ENCODE measurements at places on chromosomes 6 and 20.
A peak's percentile ranks its signal among the peaks of the same experiment; 100 is the strongest.

GRCh38 chr6:170378502-170378901 is 71.9 kb downstream of the FAM120B start:
- no peak for DNase-seq

- no peak for DNase-seq
These were observed 59.7 kb downstream of the NHLRC1 start for GRCh38 chr6:18062733-18063132.

DNA sequence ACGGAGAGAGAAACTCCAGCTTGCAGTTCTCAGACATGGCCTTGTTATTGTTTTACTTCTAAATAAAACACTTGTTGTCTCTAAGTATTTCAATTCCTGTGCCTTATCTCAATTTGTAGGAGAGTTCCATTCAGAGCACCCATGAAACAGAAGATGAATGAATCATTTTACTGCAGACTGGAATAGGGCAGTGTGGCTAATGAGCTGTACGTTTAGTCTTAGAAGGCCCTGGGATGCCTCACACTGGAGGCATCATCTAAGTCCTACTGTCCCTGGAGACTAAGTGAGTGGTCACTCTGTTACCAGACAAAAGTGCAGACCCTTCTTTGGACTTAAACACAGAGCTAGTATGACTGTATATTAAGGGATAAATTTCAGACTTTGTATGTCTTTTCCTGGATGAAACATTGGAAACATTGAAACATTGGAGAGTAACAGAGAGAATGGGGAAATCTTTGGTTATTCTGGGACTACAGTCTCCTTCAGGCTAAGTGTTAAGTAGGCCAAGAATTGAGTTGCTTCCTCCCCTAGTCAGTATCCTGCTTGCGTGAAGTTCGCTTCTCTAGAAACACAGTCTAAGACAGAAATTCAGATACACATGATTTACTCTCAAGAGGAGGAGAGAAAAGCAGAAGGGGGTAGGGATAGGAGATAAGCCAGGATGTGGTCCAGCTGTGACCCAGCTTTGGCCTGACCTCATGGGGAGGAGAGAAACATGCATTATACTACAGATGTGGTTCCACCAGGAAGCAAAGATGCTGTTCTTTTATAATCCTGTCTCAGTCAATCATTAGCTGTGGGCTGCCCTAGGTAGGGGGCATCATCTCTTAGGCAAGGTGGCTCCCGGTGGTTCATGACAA is 167.4 kb upstream of the BMP2 start:
- no peak for DNase-seq

GRCh38 chr20:59145924-59146779 is 17.5 kb upstream of the ZNF831 start:
- no peak for DNase-seq

DNA sequence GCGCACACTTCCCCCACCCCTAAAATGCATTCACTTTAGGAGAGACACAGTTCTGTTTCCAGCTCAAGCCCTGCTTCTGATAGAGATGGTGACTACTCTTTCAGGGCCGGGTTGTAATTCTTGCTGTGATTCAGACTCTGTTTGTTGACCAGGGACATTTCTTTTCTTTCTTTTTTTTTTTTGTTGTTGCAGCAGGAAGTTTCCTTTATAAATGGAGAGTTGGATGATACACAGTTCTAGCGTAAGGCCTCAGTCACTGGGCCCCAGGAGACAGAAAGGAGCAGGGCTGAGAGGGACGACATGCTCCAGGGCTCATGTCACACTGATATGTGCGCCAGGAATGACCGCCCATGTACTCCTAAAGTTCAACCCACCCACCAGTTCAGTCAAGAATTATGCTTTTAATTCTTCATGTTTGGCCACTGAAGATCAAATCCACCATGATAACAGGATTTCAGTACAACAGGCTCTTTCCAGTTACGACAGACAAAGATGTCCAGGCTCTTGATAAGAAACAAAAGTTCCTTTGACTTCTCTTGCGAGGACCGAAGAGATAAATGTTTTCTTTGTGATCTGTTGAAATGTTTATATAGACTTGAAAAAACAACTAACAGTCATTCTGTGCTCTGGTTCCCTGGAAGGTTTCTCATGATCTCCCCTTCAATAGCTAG is 142.5 kb downstream of the CD164 start:
- DNase-seq: no peak

DNA sequence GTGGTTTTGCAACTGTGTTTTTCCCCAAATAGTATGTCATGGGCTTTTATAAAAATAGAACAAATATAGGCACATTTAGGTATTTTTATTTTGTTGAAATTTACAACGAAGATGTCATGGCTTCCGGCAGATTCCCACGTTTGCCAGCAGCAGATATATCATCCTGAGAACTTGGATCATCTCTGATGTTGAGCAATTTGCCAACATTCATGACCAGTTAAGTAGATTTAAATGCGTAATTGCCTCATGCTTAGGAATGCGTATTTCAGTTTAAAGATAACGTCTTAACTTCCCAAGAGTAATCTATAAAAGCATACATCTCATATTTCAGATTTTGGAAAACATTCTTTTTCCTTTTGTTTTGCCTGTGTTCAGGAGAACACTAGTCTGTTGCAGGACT is 457.8 kb downstream of the QKI start:
- no peak for DNase-seq

GRCh38 chr6:113449051-113449450 is 408.1 kb upstream of the MARCKS start:
- DNase-seq: no peak

GRCh38 chr6:138988469-138988834 is 399 bp upstream of the REPS1 start:
- DNase-seq: peak; percentile 37

DNA sequence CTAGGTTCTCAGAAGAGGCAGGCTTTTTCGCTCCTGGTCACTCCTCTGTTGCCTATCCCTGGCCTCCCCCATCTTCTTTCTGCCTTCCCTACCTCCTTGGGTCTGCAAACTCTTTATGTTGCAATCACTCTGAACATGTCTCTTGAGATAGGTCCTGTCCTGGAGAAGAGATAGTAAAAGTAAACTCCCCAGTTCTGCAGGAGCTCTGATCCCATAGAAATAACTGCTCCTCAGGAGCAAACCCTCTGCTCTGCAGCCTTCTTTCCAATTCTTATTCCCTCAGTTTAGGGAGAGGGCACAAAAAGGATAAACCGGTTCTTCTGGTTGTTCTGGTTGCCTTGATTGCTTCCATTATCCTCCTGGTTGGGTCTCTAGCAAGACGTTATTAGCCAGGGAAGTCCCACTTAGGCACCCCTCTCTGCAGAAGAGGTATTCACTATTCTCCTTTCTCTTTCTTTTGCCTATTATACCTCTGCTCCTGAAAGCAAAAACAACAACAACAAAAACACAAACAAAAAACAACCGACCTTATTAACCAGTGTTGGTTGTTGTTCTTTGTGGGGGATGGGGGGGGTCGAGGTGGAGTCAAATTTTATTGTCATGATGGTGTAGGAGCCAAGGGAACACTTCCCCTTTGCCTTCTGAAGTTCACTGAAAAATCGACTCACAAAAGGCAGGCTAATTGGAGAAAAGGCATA is 973 bp downstream of the TRIM38 start:
- DNase-seq: no peak

GRCh38 chr6:162708971-162709370 is 18.6 kb downstream of the PRKN start:
- no peak for DNase-seq

GRCh38 chr6:87897663-87898062 is 150.0 kb upstream of the SPACA1 start:
- DNase-seq: no peak

DNA sequence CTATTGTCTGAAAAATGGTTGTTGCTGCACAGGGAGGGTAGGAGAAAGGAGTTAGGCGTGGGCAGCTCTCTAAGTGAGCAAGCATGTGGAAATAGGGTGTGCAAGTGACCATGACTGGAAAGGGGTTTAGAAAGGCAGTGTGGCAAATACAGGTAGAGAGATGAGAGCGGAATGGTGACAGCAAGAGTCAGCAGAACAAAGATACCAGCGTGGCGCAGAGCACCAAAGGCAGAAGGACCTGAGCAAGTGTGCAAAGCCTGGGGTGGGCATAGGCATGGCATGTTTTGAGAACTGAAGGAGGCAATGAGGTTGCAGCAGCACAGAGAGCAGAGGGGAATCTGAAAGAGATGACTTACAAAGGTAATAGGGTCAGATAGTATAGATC is 17.0 kb downstream of the RNF217 start:
- no peak for DNase-seq

DNA sequence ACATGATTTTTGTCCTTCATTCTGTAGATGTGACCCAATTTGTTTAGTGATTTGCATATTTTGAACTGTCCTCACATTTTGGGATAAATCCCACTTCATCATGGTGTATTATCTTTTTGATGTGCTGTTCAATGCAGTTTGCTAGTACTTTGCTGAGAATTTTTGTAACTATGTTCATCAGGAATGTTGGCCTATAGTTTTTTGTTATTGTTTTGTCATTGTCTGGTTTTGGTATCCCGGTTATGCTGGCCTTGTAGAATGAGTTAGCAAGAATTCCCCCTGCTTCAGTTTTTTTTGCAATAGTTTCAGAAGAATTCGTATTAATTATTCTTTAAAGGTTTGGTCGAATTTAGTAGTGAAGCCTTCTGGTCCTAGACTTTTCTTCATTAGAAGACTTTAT is 11.9 kb downstream of the KIF25 start:
- no peak for DNase-seq

- DNase-seq: peak; percentile 72
These were observed at the start of gene BLTP3A for GRCh38 chr6:34791701-34792604. Gene BLTP3A (plus strand): TSS chr6:34792083. CDS start chr6:34792251, 168 bp downstream.

- DNase-seq: no peak
These were observed 6.1 kb upstream of the IFT52 start for GRCh38 chr20:43584448-43585136.

GRCh38 chr6:16564436-16564835 is 196.8 kb downstream of the ATXN1 start:
- no peak for DNase-seq

GRCh38 chr6:137224799-137225198 is 5.6 kb upstream of the IFNGR1 start:
- DNase-seq: no peak

DNA sequence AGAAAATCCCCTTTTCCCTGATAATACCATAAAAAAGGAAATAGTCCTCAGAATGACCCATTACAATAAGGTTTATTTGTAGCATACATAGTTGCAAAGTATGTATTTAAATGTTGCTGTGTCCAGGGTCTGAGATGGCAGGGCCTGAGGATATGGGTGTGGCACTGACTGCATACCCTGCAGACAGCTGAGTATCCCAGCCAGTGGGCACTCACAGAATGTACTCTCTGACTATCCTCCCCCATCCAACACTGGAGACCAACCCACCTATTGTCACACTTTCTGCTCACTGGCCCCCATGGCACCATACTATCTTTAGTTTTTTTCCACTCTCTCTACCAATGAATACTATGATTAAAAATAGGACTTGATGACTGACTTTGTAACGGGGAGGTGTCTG is 215.8 kb upstream of the FOXA2 start:
- no peak for DNase-seq

GRCh38 chr20:3749689-3750531 is 17.4 kb downstream of the HSPA12B start:
- DNase-seq: no peak

DNA sequence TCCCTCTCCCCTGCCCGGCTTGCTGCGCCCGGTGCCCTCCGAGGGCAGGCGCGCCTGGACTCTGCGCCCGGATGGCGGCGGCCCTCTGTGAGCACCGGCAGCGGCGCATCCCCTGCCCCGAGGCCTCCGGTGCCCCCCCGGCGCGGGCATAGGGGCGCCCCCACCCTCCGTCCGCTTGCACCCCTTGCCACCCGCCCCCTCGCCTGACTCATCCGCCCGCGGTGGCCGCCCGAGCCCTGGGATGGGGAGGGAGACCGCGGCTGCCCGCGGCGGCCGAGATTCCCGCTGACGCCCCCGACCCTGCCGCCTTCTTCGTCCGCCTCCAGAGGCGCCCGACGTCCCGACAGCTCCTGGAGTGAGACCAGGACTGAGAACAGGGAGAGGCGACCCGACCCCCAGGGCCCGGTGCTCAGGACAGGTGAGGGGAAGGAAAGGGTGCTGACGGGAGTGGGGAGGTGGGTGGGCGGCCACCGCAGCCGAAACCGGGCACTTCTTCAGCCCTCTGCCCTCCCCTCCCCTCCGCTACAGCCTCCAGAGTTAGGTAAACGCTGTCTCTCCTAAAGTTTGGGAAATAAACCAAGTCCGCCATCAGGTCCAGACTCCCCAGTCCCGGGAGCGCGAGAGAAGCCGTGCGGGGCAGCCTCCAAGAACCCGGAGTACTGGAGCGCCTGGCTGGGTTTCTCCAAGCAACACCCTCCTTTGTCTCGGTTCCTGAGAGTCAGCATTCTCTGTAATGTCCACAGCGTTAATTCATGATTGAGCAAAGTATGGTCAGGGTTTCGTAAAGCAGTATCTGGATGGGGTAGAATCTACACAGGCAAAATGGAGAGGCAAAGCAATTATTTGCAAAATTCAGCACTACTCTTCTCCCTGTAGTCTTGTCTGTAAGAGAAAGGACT is 539 bp downstream of the TMEM200A start:
- DNase-seq: peak; percentile 19

DNA sequence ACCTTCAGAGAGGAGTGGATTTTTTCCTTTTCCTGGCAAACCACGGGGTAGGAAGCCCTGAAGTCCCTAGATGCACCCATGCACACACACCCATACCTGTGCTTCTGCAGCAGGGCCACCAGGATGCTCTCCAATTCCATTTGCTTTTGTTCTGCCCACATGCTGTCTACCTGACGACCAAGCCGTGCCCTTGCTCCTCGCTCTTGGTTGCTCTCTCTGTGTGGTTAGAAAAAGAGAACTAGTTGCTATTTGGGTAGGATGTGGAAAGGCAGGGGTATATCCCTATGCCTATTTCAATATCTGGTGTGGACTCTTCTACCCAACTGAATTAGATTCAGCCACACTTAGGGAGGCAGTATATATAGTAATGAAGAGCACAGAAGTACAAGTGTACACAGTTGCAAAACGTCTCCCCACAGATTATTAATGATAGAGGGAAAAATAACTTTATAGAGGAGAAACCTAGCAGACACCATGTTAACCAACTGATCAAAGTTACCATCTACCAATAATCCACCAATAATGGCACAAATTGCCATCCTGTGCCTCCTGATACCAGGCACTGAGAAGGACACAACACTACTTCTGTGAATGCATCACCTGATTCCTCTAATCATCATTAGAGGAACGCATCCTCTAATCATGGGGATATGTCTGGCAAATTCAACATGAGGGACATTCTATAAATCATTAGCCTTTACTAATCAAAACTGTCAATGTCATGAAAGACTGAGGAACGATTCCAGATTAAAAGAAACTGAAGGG is 7.3 kb downstream of the GHRH start:
- no peak for DNase-seq

GRCh38 chr20:33843050-33843449 is 31.9 kb downstream of the CHMP4B start:
- no peak for DNase-seq

- DNase-seq: no peak
These were observed 216.9 kb downstream of the DOK5 start for GRCh38 chr20:54692168-54692887.

- no peak for DNase-seq
These were observed 168.2 kb upstream of the RIN2 start for GRCh38 chr20:19589787-19590362.

DNA sequence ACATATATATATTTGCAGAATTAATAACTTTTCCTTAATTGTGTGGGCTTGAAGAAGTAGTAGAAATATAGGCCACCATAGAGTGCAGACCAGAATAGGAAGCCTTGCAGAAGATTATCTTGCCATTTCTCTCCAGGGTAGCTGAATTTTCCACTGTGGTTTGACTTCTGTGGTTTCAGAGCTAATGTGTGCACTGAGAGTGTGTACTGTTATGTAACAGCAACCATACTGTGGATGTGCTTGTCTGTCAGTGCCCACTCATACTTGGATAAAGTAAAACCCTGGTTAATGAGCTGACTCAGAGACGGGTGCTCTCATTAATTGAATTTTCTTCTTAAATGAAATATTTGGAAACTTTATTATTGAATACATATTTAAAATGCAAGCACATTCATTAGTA is 57.2 kb downstream of the CEP43 start:
- DNase-seq: no peak
